Stimulated activated CD8-positive, alpha-beta memory T cell treated with anti-CD3 and anti-CD28 coated beads, Interleukin-2, amount 100 ng/mL, for 48 hours (primary cell): ENCODE measurements at places on chromosomes 16 and 17.

DNA sequence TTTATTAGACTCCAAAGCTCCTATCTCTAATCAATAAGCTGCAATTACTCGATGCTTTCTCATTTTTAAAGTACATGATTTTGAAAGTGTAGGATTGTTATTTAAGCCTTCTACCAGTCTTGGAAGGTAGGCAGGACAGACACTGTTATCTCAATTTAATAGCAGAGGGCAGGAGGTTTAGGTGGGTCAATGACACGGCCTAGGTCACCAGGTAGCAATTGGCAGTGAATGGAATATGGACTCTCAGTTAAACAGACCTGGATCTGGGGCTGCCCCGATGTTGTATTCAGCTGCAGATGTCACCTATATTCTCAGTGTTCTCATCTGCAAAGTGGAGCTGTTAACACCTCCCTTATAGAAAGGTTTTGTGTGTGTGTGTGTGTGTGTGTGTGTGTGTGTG is 124.4 kb upstream of the ANKFN1 start:
- no peak for DNase-seq

GRCh38 chr17:72696721-72697120 is 395.8 kb downstream of the SLC39A11 start:
- no peak for DNase-seq

DNA sequence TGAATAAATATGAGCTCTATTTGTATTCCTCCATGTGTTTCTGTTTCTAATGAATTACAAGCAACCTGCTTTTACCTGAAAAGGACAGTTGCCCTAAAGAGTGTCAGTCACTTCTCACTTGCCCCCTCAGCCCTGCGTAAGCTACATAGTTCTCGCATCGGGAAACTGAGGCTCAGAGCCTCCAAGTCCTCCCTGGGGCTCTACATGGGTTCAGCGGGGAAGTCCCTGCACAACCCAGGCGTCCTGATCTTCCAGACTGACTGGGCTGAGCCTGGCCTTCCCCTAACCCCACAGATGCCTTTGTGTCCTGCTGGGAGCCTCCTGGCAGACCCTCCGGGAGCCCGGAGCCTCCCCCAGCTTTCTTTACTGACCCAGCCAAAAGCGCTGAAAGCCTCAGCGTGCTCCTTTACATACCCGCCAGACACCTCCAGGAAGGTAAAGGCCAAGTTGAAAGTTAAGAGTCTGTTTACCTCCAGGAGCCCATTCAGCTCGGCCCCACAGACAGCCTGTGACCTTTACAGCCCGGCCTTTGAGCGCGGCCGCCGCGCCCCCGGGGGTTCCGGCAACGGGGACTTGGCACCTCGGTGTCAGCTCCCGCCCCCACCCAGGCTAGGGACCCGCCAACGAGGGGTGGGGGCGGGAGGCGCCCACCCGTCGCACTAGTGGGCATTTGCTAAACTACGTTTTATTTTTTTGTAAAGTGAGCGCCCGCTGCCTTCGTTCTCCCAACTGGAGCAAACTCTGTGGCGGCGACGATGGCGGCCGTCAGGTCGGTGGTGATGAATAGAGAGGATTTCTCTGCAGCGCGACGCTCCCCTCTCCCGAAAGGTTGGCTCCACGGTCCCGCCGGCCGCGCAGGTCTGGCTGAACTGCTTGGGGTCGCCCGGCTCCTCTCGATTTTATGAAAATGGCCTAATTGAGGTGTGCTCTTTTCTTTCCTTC is 4.4 kb upstream of the HOXB13 start:
- DNase-seq, result no peak

GRCh38 chr17:81095383-81095762 is 60.4 kb downstream of the BAIAP2 start:
- DNase-seq, result peak; percentile 15

DNA sequence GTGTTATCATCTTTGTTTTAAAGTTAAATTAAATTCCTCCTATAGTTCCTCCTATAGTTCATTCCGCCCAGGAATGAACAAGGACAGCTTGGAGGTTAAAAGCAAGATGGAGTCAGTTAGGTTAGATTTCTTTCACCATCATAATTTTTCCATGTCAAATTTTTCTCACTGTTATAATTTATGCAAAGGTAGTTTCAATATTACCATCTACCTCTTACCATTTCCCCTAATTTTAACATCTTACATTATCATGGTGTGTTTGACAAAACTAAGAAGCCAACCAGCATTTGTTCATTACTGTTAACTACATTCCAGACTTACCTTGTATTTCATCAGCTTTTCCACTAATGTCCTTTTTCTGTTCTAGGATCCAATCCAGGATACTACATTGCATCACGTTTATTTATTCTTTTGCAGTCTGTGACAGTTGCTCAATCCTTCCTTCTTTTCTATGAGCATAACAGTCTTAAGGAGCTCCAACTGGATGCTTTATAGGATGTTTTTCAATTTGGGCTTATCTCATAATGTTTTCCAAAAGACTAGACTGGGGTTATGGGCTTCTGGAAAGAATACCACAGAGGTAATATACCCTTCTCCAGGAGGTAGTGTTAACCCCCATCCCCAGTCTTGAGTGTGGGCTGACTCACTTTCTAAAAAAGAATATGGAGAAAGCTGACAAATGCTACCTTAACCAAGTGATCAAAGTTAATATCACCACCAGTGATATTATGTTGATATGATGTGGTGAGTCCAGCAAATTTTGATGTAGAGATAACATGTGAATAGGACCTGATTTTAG is 158.5 kb downstream of the PPM1E start:
- DNase-seq, result no peak

GRCh38 chr16:20041924-20042596 is 31.6 kb downstream of the GPR139 start:
- no peak for DNase-seq

GRCh38 chr16:88785106-88785924 is at the start of gene PIEZO1:
Gene PIEZO1, minus strand, starts transcription at chr16:88785220. Its CDS starts 256 bp downstream, at chr16:88784964.
- DNase-seq, result no peak

- DNase-seq, result no peak
Measured at GRCh38 chr17:55390364-55390977, 31.2 kb downstream of the MMD start.

GRCh38 chr16:11561454-11561805 is 25.3 kb downstream of the LITAF start:
- no peak for DNase-seq

- no peak for DNase-seq
Measured at GRCh38 chr16:51382211-51382610, 231.1 kb upstream of the SALL1 start.

GRCh38 chr17:63741143-63741407 is 524 bp downstream of the STRADA start:
- DNase-seq, result no peak

- no peak for DNase-seq
Measured at GRCh38 chr17:57669671-57670529, 75.2 kb downstream of the CCDC182 start.

GRCh38 chr17:49965524-49965909 is 3.5 kb upstream of the DLX4 start:
- no peak for DNase-seq

DNA sequence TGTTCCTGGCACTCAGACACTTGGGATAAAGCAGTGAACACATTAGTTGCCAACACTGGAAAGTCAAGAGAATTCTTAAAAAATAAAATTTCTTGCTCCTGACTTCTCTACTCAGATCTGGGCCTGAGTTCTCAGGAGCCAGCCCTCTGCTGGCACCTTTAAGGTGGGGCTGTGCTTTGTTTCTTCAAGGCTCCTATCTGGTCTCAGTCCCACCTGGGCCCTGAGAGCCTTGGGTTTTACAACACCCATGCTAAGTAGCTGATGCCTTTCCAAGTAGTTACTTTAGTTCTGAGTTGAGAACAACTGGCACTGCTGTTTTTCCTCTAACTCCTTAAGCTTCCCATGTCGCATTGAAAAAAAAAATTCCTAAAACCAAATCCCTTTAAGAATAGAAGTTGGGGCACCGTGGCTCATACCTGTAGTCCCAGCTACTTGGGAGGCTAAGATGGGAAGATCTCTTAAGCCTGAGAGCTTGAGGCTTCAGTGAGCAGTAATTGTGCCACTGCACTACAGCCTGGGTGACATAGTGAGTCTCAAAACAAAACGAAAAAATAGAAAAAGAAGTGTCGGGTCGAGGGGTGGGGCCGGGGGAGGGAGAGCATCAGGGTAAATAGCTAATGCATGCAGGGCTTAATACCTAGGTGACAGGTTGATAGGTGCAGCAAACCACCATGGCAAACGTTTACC is 16.6 kb downstream of the CHAD start:
- DNase-seq, result no peak

GRCh38 chr16:8853150-8853549 is 15.7 kb downstream of the CARHSP1 start:
- no peak for DNase-seq

DNA sequence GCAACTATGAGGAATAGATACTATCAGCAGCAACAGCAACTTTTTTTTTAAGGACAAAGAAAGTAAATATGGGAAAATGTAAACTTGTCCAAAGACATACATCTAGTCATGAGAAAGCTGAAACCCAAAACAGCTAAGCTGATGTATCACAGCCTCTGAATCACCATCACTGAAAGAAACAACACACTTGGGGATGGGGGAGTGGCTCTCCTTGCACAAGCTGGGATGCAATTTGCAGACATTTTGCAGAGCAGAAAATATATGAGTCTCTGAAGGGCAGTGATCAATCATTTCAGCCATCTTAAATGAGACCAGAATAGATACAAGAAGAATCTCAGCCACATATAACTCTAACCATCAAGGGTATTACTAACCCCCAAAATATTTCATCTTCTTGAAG is 79.1 kb downstream of the GRIN2A start:
- DNase-seq, result no peak

GRCh38 chr16:82149536-82149935 is 20.5 kb downstream of the MPHOSPH6 start:
- no peak for DNase-seq

GRCh38 chr17:56751145-56751738 is 82.5 kb downstream of the C17orf67 start:
- no peak for DNase-seq

- no peak for DNase-seq
Measured at GRCh38 chr17:31696703-31697325, 162.2 kb downstream of the COPRS start.

DNA sequence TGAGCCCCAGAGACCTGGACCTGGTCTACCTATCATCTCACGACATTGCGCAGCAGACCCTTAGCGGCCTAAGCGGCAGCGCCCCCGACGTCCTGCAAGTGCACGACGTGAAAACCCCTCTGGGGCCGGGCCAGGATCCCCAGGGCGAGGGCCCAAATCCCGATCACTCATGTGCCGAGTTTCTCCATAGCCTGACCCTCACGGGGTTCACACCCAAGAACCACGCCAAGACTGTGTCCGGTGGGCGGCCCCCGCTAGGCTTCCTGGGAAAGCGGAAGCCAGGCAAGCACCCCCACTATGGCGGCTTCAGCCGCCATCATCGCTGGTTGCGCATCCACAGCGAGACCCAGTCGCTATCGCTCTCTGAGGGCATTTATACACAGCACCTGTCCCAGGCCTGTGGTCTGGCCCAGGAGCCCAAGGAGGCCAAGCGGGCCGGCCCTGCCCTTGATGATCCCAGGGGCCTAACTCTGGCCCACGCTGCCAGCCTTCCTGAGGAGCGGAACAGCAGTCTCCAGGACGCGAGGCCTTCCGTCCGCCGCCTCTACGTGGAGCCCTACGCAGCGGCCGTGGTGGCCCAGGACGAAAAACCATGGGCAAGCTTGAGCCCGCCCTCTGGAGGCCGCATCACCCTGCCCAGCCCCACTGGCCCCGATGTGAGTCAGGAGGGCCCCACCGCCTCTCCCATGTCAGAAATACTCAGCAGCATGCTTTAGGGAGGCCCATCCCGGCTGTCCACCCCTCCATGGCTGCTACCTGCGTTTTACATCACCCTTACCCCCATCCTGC is 82.8 kb upstream of the NOG start:
- no peak for DNase-seq

DNA sequence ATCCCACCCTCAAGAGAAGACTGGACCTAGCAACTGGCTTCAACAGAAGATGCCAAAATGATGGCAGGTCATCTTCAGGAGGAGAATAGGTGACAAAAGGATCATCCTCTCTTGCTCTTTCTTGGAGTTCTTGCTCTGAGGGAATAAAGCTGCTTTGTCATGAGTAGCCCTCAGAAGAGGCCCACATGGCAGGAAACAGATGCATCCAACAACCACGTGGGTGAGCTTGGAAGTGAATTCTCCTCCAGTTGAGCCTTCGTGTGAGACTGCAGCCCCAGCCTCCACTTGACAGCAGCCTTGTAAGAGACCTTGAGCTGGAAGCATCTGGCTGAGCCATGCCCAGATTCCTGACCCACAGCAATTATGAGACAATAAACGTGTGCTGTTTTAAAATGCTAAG is 87.5 kb downstream of the DYNLRB2 start:
- no peak for DNase-seq

DNA sequence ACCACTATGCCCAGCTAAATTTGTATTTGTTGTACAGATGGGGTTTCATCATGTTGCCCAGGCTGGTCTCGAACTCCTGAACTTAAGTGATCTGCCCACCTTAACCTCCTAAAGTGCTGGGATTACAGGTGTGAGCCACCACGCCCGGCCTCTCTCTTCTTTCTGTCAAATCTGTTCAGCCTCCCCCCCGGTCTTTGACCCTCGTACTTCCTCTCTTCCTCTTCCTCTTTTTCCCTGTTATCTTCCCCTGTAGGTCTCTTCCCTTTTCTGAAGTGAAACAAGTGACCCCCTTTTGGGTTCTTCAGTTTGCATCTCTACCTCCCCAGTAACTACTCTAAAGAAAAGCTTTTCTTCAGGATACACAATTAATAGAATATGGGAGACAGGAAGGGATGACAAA is 31.7 kb upstream of the DHX40 start:
- DNase-seq, result no peak

- DNase-seq, result no peak
Measured at GRCh38 chr16:68286153-68287074, 22.1 kb downstream of the SLC7A6 start.

DNA sequence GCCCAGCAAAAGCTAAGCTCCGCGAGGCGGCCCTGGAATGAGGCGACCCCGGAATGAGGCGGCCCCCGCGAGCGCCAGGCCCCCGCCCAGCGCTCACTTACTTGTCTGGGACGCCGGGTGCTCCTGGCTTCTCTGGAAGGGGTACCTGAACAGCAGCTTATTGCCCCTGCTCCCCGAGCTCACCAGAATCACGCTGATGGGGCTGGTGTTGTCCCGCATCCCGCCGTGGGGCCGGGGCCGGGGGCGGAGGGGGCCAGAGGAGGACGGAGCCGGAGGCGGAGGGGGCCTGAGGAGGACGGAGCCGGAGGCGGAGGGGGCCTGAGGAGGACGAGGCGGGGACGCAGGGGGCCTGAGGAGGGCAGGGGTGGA is 440 bp downstream of the NPRL3 start:
- peak; percentile 23 for DNase-seq

DNA sequence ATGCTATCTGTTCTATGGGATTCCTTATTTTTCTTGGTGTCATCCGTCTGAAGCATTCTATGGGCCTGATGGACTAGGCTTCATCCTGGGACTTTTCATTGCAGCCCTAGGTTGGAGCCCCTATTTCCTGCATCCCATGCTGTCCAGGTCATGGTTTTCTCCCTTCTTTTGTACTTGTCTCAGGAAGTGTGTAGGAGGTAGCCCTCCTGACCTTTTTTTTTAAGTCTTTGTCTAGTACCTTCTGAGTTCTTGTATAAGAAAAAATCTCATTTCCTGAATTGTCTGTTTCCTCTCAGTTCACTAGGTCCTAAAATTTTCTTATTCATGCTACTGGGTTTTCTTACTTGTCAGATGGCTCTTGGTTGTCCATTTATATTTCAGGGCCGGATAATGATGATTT is 6.0 kb downstream of the NDEL1 start:
- no peak for DNase-seq

GRCh38 chr16:31696968-31697743 is 169.5 kb downstream of the AHSP start:
- no peak for DNase-seq

- DNase-seq, result no peak
Measured at GRCh38 chr16:82657239-82657638, 30.5 kb downstream of the CDH13 start.

- DNase-seq, result no peak
Measured at GRCh38 chr17:73017658-73018057, 74.8 kb downstream of the SLC39A11 start.
